ENCODE measurements at places on chromosomes 2 and 18.

DNA sequence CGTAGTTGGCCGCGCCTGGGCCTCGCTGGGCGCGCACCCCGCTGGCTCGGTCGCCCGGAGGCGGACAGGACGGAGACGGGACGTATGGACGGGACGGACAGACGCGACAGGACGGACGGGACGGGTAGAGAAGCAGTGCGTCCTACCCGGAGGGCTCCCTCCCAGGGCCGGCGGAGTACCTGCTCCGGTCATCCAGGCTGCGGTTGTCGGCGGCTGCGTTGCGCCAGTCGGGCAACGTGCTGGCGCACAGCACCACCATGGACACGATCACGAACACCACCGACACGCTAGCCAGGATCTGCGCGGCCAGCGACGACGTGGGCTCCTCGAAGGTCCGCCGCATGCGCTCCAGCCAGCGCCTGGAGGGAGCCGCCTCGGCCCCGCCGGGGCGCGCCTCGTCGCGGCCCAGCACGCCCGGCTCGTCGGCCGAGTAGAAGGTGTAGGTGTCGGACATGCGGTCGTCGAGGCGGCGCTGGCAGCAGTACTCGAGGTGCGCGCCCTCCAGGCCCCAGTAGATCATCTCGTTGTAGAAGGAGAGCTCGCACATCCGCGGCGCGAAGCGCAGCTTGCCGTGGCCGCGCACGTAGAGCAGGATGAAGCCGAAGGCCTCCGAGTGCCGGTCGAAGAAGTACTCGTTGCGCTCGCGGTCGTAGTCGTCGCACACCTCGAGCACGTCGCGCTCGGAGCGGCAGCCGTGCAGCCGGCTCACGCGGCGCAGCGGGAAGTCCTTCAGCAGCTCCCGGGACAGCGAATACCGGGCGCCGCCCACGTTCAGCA lies 903 bp downstream of the KCNG3 start:
- DNase-seq: no peak

DNA sequence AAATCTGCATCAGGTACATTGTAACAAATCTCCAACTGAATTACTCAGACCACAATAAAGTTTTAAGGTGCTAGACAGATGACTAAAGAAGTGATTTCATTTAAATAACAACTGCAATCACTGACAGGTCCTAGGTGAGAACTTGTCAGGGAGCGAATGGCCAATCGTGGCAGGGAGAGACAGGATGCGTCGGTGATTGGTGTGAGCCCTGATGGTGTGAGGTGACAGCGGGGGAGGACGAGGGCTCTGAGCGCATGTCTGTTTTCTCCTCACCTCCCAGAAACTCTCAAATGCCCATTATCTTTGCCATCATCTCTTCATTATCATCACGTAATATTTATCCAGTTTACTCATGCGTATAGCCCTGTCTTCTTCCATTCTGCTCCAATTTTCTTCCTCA lies 207.9 kb upstream of the LYPD1 start:
- DNase-seq: no peak

- DNase-seq: no peak
Observed at GRCh38 chr2:68423966-68424650, 43.0 kb downstream of the FBXO48 start.

DNA sequence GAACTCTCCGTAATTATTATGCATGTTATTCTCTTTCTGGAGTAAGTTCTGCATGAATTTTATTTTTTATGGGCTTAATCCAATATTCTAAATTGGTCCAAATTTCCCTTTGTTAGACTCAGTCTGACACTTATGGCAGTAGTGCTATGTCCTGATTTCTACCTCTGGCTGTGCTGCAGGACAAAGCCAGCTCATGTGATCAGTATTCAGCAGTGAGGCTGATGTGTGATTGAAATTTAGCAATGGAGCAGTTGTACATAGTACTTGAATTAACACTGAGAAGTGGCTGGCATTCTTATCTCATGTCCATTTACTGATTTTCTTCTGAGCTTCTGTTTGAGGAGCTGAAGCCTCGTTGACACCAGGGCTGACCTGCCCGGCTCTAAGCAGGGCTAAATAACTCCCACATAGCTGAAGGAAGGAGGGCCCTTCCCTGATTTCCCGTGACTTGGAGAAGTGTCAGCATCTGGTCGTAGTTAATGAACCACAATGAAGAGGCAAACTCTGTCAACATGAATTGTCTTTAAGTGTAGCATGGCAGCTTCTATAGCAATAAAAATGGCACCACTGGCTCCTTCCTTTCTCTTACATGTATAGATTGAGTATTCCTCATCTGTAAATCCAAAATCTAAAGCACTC lies 159.0 kb upstream of the RASGRP3 start:
- DNase-seq: no peak

DNA sequence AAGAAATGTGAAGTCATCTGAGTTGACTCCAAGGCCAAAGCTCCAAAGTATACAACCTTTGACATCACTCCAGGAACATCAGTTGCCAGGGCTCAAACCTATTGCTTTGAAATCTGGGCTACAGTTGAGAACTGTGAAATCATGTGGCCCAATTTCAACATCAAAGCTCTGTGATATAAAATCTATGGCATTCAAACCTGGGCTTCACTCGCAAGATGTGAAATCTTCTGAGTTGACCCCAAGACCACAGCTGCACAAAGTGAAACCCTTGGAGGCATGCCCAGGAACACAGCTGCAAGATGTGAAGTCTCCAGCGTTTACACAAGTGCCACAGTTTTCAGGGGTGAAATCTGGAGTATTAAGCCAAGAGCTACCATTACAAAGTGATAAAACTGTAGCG lies 9.4 kb upstream of the ZNF512 start:
- no peak for DNase-seq

DNA sequence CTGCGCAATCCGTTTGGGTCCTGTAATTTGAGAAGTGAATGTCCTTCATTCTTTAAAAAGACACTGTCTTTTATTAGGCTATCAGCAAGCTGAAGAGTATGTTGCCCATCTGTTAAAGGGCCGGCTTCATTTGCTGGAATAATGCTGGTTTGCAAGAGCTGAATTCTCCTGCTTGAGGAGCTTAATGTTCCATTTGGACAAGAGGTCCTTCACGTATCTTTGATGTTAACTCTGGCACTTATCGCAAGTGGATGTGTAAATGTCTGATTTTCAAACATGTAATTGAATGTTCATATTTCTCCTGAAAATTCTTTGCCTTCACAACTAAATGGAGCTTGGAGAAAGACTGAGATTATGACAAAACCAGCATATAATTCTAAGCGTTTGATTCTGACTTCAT lies 280.8 kb upstream of the NRP2 start:
- DNase-seq: no peak

DNA sequence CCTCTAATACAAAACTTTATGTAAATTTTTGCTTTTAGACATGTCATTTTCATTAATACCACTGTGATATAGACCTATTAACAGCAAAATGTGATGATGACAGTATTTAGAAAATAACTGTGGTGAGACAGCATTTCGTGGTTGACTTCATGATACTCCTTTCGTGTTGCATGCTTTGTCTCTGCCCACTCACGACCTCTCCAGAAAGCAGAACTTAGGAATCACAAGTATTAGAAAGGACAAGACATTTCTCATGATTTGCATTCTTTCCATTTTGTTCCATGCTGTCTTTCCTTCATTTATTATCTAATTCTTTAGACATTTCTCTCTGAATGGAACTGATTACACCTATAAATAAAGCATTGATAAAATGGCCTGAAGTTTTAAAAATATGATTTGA lies 85.2 kb upstream of the POU3F3 start:
- DNase-seq: no peak

DNA sequence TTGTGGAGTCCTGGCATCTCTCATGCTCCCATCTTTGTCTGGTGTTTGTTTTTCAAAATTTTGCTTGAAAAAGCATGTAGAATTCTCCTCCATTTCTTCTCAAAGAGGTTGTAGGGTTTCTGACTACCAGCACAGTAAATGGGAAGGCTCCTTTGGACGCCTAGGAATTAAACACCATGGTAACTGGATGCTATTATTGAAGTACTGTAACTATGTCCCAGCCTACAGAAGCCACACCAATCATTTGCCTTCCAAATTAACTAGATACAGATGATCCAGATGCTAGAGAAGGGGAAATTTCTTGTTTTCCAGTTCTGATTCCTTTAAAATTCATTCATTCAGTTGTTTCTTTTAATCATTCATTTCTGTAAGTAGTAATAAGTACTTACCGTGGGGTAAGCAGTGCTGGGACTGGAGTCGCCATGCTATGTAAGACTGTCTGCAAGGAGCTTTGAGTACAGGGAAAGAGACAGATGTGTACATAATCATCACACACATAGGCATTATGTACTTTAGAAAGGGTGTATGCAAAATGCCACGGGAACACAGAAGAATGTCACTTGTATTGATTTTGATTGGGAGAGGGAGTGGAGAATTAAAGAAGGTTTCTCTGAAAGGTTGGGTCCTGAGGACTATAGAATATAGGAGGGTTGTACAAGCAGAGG lies 49.6 kb downstream of the KIF5C start:
- no peak for DNase-seq

GRCh38 chr2:165686800-165687199 lies 107.2 kb downstream of the GALNT3 start:
- no peak for DNase-seq

DNA sequence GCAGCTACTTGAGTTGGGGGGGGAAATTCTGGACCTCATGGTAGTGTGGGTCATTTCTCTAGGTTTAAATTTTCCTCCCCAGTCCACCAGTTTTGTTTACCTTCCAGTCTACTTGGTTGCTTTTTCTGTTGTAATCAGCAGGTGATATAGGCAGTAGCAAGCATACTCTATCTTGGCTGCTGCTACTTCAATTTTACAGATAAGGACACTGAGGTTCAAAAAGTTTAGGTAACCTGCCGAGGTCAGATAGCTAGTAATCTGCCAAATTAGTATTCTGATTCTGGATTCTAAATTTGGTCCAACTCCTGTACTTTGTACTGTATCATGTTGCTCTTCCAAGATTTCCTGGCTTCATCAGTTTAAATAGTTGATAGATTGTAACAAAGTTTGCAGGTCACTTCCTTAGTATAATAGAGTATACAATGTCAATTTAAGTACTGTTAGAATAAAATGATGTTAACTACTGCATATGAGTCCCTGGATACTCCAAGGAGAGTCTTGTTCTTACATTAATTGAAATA lies 34.7 kb downstream of the ANTXR1 start:
- DNase-seq: no peak

- no peak for DNase-seq
Observed at GRCh38 chr2:152426801-152427200, 91.8 kb downstream of the FMNL2 start.

DNA sequence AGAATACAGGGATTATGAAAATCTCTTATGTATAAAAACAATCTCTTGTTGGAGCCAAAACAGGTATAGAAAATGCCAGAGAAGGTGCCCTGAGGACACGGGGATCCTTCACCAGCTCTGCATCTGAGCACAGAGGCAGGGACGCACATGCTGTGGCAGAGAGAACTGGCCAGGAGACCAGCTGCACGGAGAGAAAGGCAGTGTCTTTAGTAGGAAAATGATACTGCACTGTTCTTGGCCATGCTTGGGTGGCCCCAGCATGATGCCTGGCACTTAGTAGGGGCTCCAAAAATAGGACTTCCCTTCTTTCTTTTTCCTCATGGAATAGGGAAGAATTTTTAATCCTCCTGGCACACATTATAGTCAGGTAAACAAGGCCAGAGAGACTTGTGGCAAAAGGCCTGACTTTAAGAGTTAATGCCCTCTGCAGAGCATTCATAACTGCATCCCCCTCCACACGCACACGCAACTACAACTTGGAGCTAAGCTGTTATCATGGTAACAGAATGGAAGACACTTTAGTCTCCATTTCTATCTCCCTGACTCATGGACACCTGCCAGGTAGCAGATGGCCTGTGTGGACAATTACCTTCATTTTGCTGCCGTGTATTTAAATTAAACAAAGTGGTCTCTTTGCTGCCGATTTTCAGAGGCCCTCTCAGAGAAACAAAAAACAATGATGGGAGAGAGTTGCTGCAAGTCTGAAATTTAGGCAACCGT lies 59.7 kb upstream of the DNMT3A start:
- DNase-seq: no peak

- DNase-seq: no peak
Observed at GRCh38 chr2:160269365-160269764, 69.3 kb upstream of the ITGB6 start.

GRCh38 chr2:170885130-170885791 lies 43.8 kb upstream of the GORASP2 start:
- no peak for DNase-seq

DNA sequence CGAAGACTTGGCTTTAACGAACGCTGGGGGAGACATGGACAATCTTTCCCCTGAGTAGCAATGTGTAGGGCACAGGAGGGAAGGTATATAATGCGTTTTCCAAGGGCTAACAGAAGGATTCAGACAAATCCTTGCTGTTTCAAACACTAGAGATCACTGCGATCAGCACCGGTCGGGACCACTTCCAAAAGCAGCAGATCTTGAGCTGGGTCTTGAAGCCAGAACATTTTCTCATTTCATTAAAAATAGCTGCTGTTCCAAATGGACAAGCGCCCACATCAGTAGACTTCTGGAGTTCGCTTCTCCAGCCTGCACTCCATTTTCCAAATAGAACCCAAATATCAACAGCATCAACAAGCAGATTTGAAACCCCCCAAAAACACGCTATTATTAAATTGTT lies 65.1 kb upstream of the MAPRE2 start:
- DNase-seq: no peak

GRCh38 chr2:3633982-3634595 lies 23.9 kb upstream of the ALLC start:
- DNase-seq: no peak

DNA sequence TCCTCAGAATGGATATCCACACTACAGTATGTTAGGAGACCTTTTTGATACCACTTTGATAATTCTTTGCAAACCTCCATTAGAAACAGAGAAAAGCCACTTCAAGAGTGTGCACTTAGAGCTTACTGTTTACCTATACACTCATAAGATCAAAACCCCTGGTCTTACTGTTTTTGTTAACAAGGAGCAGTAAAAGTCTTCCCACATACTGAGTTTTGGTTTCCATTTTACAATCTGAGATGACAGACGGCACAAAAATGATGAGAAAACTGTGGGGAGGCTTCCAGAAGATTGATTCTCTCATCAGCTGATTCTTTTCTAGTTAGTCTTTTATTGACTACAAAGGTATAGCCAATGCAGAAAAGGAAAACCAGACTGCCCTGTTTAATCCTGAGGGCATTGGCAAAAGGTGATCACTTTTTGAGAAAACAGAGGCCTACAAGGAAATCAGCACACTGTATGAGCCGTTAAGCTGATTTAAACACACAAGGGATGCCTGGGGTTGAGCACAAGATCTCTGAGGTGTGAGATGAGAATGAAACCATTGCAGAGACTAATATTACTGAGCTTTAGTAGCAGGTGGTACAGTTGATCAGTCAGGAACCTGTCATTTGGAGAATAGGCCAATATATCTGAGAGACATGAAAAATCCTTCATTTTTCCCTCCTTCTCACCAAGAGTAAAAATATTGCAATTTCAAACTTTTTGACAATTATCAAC lies 368.6 kb downstream of the GRB14 start:
- no peak for DNase-seq

All from NCI-H1048 (cell line).